COR-L47 (cell line): ENCODE measurements at places on chromosomes 13 and 19.

- DNase-seq, result no peak
These were observed 577.9 kb downstream of the LMO7 start for GRCh38 chr13:76214001-76214400.

DNA sequence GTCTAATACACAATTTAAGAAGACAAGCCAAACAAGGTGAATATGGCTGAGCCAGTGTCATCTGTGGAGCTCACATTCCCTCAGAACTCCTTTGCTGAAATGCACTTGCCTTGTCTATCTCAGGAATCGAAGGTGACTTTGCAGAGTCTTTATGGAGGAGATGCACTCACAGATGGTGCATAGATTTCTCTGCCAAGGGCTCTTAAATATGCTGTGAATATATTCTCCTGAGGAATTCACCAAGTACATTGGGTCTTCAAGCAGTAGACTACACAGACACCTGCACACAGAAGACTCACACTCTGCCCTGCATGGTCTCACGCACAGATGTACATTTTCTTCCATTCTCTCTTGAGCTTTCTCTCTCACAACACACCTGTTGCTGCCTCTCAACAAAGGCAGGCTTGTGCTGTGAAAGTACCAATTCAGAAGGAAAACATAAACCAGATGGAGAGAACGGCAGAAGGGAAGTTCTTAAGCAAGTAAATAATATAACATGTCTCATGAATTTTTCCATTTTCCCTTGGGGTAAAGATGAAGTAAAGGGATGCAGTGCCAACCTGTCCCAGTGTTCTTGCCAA, 174.7 kb downstream of the DLEU7 start:
- DNase-seq, result no peak

- no peak for DNase-seq
These were observed 34.7 kb downstream of the BRD4 start for GRCh38 chr19:15297416-15298224.

GRCh38 chr13:86541461-86541860, 742.2 kb upstream of the SLITRK6 start:
- no peak for DNase-seq

- DNase-seq, result no peak
These were observed 2.6 kb downstream of the PTPRS start for GRCh38 chr19:5337708-5338655.

DNA sequence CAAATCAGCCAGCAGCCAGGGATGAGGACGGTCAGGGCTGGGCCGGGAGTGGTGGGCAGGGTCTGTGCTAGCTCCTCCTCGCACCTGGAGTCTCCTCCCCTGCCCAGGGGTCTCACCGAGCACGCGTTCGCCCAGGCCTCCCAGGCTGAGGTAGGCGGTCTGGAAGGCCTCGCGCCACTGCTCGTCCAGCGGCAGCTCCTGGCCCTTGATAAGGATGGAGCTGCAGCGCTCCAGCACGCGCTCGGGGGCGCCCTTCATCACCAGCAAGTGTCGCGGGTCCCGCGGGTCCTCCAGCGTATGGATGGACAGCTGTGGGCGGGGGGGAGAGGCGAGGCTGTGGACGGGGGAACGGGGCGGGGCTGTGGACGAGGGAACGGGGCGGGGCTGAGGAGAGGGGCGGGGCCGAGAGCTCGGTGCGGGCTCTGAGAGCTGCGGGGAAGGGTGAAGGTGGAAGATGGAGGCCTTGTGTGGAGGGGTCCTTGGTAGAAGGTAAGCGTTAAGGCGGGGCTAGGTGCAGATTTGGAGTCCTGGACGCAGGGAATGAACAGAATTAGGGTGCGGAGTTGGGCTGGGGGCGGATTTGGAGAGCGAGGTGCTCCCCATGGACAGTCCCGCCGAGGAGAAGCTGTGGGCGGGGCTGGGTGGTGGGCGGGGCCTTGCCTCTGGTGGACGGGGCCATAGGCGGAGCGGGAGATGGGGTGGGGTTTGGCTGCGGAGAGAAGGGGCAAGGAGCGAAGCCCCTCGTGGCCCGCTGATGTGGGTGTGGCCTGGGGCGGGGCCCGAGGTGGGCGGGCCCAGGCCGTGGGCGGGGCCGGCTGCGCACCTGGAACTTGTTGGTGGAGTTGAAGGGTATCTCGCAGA, 5.7 kb downstream of the ATP4A start:
- no peak for DNase-seq

DNA sequence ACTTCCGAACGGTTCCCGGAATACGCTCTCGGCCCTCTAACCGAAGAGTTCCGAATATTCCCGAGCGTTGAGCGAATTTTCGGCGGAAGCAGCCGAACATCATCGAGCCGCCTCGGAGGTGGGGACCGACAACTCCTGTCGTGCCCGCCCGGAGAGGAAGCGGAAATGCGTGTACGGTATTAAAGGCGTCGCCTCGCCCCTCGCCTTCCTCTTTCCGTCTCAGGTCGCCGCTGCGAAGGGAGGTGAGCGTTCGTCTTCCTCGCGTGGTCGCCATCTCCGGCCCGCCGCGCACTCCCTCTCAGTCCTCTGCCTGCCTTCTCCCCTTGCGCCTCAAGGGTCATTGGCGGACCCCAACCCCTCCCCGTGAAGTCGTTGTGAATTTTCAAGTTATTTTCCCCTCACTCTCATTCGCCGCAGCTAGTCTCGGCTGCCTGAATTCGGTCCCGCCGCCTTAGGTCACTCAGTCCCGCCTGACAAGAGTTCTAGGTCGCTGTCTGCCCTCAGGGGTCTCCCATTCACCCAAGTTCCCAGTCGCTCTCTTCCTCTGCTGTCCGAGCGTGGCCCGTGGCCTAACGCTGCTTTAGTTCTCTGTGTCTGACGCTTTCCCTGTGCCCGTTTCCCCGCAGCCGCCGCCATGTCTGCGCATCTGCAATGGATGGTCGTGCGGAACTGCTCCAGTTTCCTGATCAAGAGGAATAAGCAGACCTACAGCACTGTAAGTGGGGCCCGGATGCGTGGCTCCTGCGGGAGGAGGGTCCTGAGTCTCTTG, at the start of gene RPL28:
Gene RPL28 (plus strand): TSS at position 209 of the 769 bp plus-strand sequence. CDS start 426 bp downstream, at position 635.
- DNase-seq, result peak; percentile 97

DNA sequence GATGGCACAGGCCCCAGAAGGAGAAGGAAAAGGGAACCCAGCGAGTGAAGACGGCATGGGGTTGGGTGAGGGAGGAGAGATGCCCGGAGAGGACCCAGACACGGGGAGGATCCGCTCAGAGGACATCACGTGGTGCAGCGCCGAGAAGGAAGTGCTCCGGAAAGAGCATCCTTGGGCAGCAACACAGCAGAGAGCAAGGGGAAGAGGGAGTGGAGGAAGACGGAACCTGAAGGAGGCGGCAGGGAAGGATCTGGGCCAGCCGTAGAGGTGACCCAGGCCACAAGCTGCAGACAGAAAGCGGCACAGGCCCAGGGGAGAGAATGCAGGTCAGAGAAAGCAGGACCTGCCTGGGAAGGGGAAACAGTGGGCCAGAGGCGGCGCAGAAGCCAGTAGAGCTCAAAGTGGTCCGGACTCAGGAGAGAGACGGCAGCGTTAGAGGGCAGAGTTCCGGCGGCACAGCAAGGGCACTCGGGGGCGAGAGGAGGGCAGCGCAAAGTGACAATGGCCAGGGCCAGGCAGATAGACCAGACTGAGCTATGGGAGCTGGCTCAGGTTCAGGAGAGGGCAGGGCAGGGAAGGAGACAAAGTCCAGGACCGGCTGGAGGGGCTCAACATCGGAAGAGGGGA, 1.1 kb downstream of the PPP1R12C start:
- peak; percentile 21 for DNase-seq

DNA sequence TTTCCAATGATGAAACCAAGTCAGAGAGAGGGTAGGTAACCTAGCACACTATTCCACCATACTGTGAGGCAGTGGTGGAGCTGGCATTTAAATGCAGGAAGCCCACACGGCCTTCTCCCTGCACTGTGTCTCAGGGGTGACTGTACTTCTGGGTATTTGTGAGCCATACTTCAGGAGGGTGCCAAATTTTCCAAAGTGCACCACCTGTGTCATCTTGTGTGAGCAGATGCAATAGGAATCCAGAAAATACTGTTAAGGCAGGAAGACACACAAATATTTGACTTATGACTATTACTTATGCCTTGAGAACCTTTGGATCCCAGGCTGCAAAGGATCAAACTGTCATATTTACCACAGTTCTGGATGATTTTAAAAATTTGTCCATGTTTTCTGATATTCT, 17.3 kb downstream of the ZNF229 start:
- no peak for DNase-seq

DNA sequence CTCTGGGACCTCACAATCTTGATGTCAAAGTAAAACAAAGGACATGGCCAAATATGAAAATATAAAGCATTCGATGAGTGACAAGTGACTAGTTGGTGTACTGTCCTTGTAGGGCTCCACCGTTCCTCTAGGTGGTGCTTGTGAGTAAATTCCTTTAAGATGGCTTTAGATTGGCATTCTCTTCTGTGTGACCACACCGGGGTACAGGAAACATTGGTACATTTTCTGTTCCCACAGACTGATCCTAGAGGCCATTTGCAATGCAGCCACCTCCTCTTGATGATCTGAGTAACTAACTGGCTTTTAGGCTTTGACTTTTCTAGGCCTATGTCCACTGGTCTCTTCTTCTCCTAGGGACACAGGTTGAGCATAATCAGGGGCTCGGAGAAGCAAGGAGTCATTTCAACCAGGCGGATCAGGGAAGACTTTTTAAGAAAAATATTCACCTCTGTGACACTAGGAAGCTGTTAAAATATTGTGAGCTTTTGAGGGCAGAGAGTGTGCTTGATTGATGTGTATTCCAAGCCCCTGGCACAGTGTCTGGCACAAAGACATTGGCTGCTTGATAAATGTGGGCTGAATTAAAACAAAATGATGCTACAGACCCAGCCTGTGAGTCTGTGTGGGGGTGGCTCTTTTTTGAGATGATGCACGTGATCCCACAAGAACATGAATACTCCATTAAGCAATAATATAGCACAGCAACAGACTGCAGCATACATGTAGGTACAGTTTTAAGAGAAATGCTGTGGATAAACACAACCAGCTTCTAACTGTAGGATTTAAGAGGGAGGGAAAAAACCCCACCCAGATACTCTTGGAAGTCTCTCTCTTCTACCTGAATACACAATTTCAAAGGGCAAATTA, 21.0 kb downstream of the EPSTI1 start:
- no peak for DNase-seq

- no peak for DNase-seq
These were observed 20.1 kb downstream of the SH3GL1 start for GRCh38 chr19:4380254-4380727.
